Brain pericyte (primary cell): ENCODE measurements at places on chromosomes 4 and X.
A peak's percentile ranks its signal among the peaks of the same experiment; 100 is the strongest.

DNA sequence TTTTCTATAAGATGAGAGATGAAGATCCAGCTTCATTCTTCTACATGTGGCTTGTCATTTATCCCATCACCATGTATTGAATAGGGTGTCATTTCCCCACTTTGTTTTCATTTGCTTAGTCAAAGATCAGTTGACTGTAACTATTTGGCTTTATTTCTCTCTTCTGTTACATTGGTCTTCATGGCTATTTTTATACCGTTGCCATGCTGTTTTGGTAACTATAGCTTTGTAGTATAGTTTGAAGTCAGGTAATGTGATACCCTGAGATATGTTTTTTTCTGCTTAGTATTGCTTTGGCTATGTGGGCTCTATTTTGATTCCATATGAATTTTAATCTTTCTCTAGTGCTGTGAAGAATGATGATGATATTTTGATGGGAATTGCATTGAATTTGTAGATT, 514.3 kb downstream of the GBA3 start:
- no peak for DNase-seq

DNA sequence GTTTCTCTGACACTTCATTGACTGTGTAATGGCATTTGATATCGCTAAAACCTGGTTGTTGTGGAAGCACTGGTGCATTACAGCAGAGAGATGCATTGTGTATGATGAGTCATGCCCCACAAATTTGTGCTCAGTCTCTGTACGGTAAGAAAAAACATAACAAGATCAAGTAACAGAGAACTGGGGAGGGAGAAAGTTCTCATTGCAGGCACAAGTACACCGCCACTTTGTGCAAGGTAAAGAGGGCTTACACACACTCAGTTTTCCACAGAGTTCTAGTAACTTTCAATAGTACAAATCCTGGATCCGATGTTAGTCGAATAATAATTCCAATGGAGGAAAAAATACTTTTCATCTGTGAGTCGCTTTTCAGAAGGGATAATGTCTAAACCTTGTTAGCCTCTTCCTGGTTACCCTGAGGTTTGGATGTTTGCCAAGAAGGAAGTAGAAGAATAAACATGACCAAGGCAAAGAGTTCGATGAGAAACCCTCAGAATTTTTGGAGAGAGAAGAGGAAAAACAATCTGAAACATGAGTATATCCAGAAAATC, 512.5 kb upstream of the SLIT2 start:
- DNase-seq, result peak; percentile 72

GRCh38 chrX:102964940-102965339, 27.9 kb downstream of the RAB40AL start:
- no peak for DNase-seq

DNA sequence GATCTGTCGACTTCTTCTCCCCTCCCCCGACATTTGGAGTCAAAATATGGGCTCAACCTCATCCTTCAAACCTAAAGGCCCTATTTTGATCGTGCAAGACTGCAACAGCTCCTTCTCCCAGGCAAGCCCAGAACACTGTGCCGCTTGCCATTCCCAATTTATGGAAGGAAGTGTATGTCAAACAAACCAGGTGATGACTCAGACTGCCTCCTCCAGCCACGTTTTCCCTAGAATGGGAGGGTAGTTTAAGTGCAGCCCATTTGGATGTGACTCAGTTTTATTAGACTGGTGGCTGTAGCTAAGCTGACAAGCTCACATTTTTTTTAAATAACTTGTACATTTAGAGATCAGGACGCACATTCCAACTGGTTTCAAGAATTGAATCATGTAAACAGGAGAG, 570.4 kb upstream of the DIPK2B start:
- DNase-seq, result no peak

DNA sequence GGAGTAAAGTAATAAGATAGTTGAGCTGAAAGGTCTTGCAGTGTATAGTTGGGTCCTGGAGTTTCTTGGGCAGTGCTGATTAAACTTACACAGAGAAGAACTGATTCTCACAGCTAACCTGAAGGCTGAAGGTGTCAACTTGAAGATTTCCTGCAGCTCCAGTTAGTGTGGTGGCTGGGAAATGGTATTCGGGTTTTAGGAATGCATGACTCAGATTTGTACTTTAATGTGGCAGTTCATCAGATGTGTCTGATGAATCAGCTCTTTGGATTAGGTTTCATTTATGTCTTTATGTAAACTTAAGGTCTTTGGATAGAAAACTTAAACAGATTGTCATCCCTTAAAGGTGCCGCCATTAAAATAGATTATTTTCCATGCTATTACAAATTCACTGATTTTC, 200.0 kb downstream of the IL1RAPL1 start:
- no peak for DNase-seq

GRCh38 chr4:60221866-60222265, 978.3 kb upstream of the ADGRL3 start:
- DNase-seq, result no peak

DNA sequence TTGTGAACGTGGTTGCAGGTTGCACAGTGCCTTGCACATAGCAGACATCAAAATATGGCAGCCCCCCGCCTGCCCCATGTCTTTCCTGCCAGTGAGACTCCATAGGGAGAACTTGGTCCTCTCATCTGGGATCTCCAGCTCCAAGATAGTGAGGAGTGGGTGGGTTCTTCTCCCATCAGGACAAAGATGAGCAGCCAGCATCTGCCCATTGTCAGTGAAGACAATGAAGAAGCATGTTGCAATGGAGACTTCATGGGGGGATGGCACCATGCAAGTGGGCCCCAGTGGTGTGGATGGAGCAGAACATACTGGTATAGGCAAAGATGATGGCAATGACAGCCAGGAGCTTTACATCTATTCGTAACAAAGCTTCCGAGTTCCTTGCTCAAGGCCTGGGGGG, 80.2 kb downstream of the STARD8 start:
- DNase-seq, result no peak

GRCh38 chrX:15382813-15383212, 1.4 kb downstream of the VEGFD start:
- DNase-seq, result no peak

GRCh38 chr4:182179105-182179504, 64.1 kb upstream of the TENM3 start:
- peak; percentile 16 for DNase-seq

GRCh38 chrX:120236687-120237479, 13.7 kb upstream of the ZBTB33 start:
- DNase-seq, result no peak

GRCh38 chr4:111650674-111651086, 494.6 kb upstream of the FAM241A start:
- no peak for DNase-seq

DNA sequence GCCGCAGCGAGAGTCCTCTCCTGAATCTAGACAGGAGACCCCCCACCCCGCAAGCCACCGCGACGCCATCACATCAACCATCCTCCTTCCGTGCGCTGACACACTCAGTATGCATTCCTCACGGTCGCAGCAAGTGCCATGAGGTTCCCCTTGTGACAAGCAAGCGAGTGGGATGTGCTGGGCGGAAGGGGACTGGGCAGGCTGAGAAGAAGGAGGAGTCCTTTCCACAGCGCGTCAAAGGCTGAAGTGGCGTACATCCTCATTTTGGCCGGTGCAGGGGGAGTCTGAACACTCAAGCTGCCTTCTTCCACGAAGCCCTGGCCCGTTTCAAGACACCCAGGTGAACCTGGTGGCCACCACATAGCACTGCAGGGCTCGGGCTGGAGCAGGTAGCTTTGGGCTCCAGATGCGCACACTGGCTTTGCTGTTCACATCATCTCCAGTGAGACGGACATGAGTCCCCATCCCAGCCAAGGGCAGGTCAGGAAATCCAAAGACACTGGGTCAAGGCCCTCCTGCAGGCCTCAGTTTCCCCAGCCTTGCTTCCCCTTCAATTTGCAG, 30.4 kb downstream of the CCNQ start:
- no peak for DNase-seq

DNA sequence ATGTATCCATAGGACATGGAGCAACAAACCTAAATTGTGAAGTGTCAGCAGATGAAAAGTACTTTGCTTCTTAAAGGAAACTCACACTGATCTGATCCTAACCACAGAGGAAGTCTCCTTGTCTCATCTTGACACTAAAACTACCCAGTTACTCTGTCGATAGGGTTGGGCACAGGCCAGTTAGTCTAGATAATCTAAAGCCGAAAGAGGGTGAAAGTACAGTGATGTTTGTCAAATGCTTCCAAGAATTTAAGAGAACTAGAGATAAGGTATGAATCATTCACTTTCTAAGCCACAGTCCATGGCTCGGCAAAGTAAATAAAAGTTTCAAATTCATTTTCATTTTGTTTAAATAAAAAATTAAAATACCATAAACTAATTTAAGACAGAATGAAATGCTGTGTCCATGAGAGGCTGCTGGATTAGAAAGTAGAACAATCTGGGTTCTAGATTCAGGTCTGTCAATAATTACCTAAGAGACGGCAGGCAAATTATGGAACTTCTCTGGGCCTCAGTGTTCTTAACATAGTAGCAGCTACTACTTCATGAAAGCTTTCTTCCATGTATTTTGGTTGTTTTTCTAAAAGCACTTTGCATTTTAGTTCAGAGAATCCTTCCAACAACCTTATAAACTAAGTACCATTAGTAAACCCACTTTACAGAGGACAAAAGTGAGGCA, 176.7 kb downstream of the LDB2 start:
- no peak for DNase-seq

- DNase-seq, result no peak
Observed at GRCh38 chr4:124209211-124209610, 503.3 kb downstream of the ANKRD50 start.

GRCh38 chr4:37802068-37802666, 24.3 kb upstream of the PGM2 start:
- DNase-seq, result peak; percentile 17

- DNase-seq, result no peak
Observed at GRCh38 chrX:30812326-30812725, 76.7 kb downstream of the TAB3 start.

DNA sequence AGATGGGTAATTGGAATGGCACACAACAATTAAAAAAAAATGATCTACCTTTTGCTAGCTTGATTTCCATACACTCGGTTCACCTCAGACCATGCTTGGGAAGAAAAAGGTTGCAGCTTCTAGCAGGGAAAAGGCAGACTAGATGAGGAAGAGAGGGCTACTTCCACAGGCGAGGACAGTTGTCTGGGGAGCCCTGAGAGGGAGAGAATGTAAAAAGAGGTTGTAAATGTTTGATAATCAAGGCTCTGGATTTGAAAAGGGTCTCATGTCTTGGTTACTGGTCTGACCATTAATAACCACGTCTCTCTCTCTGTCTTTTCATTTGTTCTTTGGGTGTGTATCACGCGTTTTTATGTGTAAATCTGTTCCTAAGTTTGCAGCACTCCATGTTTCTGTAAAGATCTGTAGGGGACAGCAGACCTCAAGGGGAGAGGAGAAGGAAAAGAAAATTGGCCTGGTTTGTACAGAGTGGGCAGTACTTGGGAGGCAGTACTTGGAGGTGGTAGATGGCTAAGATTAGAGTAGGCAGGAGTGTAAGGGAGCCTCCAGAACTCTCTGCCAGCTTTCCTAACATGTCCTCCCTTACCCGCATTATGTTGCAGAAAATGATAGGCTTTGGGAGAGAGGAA, 750 bp downstream of the ARMCX5 start:
- no peak for DNase-seq

DNA sequence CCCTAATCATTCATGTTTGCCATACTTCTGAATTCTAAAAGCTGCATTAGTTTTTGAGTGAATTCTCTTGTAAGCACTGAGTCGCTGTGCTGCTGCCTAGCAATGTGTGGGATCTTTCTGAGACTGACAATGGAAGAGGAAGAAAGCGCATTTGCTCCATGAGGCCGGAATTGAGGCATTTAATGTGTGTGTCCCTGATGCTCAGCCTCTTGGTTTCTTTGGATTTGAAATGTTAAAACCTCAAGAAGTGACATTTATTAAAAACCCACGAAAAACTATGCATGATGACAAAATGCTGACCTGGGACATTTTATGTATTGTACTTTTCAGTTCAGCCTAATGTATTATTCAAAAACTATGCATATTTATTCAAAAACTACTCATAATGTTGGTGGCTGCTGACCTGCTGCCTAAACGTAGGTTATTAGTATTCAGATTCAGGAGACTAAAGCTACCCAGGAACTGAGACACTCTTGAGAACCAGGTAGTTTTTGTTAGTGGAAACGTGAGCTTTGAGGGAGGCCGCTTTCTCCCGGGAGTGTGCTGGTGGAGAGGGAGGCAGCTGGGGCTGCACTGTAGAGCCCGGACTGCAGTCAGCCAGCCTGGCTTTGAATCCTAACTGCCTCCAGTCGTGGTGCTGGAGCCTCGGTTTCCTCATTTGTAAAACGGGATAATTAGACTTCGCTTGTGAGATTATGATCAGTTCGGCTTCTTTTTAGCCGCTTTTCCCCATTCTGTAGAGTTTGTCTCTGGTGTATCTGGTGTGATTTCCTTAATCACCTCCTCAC, 11.3 kb downstream of the RGS12 start:
- no peak for DNase-seq

- no peak for DNase-seq
Observed at GRCh38 chr4:146520896-146521540, 722 bp downstream of the SLC10A7 start.

DNA sequence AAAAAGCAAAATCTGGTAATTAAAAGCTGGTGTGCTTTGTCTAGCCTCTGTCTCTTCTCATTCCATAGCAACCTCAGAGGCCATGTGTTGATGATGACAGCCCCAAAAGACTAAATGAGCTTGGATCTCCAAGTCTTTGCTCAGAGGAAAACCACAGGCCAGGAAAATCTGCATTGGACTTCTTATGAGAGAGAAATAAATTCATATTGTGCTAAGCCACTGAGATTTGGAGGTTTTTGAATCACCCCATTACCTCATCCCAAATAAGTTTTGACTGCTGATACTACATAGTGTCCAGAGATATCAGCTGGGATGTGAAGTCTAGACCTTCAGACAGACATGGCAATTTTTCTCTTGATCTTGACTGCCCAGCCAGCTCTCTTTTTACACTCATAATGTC, 178.6 kb upstream of the DIPK2B start:
- no peak for DNase-seq

GRCh38 chr4:147994491-147995385, 262.9 kb downstream of the ARHGAP10 start:
- no peak for DNase-seq

DNA sequence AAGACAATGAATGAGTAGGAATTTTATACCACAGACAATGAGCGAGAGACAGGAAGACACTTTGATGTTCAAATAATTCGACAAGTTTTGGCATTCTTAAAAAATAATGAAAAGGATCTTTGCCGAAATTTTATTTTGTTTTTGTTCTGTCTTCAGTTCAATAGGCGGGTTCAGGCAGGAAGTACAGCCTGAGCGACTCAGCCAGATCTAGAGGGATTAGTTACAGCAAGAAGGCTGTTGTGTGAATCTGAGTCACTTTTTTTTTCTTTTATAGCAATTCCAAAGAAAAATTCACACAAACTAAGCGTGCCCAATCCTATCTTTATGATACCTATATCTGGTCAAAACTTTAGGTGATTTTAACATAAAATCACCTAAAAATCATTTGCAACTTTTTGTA, 505.4 kb upstream of the FAM241A start:
- DNase-seq, result no peak
